ENCODE measurements at places on chromosomes 1 and 21.

DNA sequence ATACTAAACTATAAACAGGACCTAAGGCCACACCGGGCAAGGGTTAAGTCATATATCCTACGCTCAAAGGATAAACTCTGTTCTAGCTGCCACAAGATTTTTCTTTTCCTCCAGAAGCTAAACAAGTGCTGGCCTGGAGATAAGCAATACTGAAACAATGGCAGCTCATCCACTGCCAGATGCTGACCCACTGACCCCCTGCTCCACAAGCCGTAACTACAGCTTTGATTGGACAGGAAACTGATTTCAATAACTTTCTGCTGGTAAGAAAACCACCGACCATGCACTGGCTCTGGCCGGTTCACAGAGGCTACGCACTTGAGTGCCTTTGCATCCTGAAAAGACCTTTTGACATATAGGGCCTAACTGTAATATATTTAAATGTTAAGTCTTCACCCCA is 51.3 kb upstream of the PLA2G2C start:
- DNase-seq, result no peak

GRCh38 chr1:170205301-170205700 is 59.5 kb downstream of the NTMT2 start:
- no peak for DNase-seq

GRCh38 chr1:181151378-181152326 is 63.2 kb downstream of the IER5 start:
- no peak for DNase-seq

GRCh38 chr1:91564888-91565701 is 64.4 kb downstream of the CDC7 start:
- no peak for DNase-seq

- DNase-seq, result no peak
Measured at GRCh38 chr21:30882866-30883597, 1.7 kb upstream of the KRTAP11-1 start.

- no peak for DNase-seq
Measured at GRCh38 chr1:47930210-47930840, 66.9 kb downstream of the TRABD2B start.

DNA sequence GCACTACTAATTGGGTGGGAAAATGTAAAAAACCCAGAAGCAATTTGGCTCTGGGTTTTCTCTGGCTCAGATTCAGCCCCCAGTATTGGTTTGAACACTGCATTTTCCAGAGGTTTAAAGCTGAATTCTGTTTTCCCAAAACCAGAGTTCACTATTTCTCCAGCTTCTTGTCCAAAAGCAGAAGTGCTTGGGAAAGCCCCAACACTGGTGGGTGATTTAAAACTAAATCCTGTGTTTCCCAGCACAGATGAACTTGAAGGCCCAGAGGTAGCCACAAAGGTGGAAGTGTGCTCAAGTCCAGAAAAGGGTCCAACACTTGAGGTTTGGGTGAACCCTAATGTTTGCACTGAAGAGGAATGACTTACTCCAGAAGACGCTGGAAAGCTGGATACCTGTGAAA is 678 bp downstream of the MCM3AP start:
- no peak for DNase-seq

GRCh38 chr1:54227091-54227602 is 27.2 kb downstream of the MRPL37 start:
- DNase-seq, result no peak

DNA sequence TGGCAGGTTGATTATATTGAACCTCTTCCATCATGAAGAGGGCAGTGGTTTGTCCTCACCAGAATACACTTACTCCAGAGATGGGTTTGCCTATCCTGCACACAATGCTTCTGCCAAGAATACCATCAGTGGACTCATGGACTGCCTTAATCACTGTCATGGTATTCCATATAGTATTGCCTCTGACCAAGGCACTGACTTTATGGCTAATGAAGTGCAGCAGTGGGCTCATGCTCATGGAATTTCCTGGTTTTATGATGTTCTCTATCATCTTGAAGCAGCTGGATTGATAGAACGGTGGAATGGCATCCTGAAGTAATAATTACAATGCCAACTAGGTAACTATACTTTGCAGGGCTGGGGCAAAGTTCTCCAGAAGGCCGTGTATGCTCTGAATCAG is 16.6 kb upstream of the GBP6 start:
- DNase-seq, result no peak

- DNase-seq, result no peak
Measured at GRCh38 chr1:198780376-198780775, 141.5 kb downstream of the PTPRC start.

GRCh38 chr1:167369933-167370332 is 148.4 kb downstream of the CD247 start:
- DNase-seq, result no peak

DNA sequence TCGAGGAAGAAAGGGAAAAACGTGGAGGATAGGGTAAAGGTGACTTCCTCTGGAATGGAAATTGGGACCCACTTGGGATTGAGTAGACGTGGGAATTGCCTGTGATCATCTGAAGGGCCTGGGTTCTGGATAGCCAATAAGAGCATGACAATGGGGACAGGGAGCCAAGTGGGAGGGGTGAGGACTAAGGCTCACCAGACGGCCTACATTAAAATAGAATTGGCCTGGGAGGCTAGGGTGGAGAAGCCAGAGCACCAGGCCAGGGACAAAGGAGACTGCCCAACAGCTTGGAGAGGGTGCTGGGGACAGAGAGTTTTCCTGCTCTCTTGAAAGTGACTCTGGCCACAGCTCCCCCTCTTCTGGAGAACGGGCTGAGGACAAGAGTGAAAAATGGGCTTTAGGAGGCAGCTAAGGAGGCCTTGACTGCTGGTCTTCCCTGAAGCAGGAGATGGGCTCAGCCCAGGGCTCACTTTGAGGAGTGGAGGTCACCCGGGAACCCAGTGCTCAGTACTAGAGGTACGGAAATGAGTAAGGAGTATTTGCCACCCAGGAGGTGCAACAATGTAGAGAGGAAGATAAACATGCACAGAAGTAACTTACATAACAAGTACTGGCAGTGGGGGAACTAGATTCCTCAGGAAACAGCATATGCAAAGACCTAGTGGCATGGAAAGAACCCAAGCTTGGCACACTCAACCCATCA is 18.8 kb downstream of the INKA2 start:
- DNase-seq, result no peak

DNA sequence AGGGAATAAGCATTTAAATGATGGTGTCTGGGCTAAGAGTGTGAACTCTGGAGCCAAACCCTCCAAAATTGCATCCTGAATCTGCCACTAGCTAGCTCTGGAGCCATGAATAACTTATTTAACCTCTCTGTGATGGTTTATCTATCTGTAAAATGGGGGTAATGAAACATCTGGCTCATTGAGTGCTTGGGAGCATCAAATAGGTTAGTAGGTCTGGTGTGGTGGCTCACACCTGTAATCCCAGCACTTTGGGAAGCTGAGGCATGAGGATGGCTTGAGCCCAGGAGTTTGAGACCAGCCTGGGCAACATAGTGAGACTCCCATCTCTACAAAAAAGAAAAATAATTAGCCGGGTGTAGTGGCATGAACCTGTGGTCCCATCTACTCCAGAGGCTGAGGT is 42.8 kb downstream of the KIF1B start:
- DNase-seq, result no peak

- DNase-seq, result no peak
Measured at GRCh38 chr1:23582820-23583219, 23.5 kb upstream of the ID3 start.
